Kidney capillary endothelial cell (primary cell): ENCODE measurements at places on chromosomes 4 and X.
A peak's percentile ranks its signal among the peaks of the same experiment; 100 is the strongest.

DNA sequence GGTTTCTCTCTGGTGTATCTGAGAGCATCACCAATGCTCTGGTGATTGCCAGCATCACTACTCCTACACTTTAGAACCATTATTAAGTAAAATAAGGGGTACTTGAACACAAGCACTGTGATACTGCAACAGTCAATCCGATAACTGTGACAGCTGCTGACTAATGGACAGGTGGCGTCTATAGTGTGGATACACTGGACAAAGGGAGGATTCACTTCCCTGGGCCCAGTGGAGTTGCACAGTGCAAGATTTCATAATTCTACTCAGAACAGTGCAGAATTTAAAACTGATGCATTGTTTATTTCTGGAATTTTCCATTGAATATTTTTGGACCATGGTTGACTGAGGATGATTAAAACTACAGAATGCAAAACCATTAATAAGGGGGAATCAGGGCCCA, 97.8 kb downstream of the SHROOM3 start:
- DNase-seq: no peak

- DNase-seq: no peak
These were observed 55.5 kb downstream of the SMIM20 start for GRCh38 chr4:25969374-25970155.

GRCh38 chr4:39051492-39051891, 10.5 kb upstream of the KLHL5 start:
- no peak for DNase-seq

- no peak for DNase-seq
These were observed 13.9 kb downstream of the ALB start for GRCh38 chr4:73417973-73418372.

GRCh38 chr4:71456841-71457240, 118.0 kb downstream of the SLC4A4 start:
- DNase-seq: peak; percentile 4

DNA sequence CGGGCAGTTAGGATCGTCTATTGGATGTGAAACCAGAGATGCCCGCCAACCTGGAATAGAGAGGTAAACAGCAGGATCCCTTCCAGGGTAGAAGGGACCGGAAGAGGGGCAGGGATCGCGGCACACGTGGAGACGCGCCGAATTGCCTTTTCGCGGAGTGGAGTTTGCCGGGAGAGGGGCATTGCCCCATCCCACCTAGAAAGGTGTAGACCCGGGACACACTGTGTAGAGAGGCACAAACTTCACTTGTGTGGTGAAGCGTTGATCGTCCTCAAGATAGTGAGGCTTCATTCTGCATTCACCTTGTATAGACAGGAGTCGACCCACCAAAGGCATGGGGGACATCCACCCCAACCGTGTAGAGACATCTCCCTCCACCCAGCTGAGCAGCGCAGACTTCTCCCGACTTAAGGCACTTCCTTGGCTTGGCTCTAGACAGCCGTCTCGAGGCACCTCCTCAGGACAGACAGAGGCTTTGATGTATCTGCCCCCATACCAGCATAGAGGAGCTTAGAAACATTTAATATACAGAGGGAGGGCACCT, 410 bp downstream of the GNL3L start:
- DNase-seq: no peak

- DNase-seq: no peak
These were observed 9.7 kb downstream of the SMIM10 start for GRCh38 chrX:135000516-135000915.

- DNase-seq: no peak
These were observed 30.9 kb upstream of the DDX3X start for GRCh38 chrX:41303013-41303412.

DNA sequence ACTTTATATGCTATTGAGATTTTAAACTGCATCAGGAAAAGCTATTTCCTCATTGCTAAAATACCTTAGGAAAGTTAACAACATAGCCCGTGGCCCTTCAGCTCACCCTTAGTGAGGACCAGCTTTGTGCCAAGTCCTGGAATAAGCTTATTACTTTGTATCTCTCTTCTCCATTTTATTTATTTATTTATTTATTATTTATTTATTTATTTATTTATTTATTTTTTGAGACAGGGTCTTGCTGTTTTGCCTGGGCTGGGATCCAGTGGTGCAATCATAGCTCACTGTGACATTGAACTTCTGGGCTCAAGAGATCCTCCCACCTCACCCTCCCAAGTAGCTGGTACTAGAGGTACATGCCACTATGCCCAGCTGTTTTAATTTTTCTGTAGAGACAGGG, 6.3 kb downstream of the RHOXF1 start:
- DNase-seq: no peak

GRCh38 chr4:26441102-26441501, 49.2 kb downstream of the CCKAR start:
- DNase-seq: no peak

DNA sequence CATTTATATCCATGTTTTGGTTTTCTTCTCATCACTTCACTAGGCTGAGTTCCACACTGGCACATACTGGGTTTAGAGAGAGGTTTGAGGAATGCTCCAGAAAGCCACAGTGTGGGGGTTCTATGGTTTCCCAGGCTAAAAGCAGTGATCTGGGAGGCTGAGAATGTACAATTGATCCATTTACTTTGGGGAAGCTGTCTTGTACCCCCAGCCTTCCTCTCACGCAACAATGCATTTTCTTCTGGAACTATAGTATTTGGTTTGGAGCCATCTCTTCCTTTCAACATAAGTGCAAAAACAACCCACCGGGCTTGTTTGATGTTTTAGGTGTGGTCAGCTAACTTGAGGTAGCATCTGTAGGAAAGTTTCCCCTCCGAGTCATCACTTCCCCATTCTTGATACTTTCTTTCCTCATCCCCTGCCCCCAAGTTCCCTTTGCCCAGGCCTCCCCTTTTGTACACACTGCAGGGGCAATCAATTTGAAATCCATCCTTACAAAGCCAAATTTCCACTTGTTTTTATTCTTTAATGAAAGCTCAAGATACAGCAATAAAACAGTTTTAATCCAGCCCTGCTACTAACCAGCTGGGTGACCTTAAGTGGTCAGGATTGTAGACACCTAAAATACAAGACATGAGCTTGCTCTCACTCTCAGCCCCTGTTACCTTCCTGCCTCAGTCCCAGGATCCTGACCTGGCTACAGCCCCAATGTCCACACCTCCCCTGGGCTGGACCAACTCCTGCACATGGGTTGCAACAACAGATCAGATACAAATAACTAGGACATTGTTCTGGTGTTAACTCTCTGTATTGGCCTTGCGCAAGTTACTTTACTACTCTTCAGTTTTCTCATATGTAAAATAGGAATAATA, 109.2 kb downstream of the FHDC1 start:
- no peak for DNase-seq

DNA sequence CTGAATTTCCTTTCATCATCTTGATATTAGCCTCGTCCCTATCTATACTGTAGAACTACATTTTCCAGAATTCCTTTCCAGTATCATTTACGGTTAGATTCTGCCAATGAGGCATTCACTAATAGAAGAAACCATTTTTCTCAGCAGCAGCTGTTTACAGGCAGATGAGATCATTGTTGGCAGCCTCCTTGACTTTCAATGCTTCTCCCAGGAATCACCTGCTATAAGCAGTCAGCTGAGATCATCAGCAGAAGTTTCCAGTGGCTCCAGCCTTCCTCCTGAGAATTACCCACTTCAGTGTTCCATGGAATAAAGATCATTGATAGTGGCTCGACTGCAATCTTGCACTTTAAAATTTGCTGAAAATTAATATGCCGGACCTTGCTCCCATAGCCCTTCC, 157.3 kb upstream of the TET2 start:
- DNase-seq: no peak

DNA sequence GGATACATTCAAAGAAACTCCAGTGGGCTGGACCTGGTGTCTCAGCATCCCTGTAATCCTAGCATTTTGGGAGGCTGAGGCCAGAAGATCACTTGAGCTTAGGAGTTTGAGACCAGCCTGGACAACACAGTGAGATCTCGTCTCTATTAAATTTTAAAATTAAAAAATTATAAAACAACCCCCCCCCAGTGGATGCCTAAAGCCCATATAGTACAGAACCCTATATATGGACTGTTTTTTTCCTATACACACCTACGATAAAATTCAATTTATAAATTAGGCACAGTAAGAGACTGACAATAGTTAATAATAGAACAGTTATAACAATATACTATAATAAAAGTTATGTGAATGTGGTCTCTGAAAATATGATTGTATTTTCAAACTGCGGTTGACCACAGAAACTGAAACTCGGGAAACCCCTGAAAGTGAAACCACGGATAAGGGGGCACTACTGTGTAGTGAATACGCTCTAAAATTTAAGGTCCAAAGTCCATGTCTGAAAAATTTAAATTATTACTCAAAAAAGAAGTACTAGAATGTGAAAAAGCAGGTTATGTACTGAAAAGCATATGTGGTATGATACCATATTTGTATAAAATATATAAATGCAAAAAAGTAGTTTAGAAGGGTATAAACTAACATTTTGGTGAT, 2.0 kb downstream of the SMIM14 start:
- DNase-seq: no peak

- DNase-seq: peak; percentile 59
These were observed 35.1 kb downstream of the ENPEP start for GRCh38 chr4:110510955-110511544.

DNA sequence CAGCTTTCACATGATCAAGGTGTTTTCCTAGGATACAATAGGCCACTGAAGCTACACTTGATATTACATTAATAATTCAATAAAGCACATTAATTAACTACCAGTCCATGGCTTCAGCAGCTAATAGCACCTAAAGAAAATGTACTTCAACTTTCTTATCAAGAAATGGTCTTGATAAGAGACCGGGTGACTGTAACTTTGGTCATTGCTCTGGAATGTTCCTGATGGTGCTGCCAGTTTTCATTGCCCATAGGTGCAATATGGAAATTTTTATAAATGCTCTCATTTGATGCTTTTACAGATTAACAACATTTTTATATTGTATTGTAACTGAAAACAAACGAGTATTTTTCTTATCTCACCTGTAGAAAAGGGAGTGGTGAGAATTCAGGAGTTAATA, 165.4 kb downstream of the SHROOM3 start:
- no peak for DNase-seq

GRCh38 chr4:110867981-110868720, 245.3 kb upstream of the PITX2 start:
- DNase-seq: no peak

GRCh38 chrX:1213971-1214370, 1.5 kb upstream of the CRLF2 start:
- no peak for DNase-seq

GRCh38 chr4:16203083-16203482, 23.2 kb downstream of the TAPT1 start:
- no peak for DNase-seq

GRCh38 chr4:184895012-184895695, 69.4 kb upstream of the ACSL1 start:
- DNase-seq: no peak

DNA sequence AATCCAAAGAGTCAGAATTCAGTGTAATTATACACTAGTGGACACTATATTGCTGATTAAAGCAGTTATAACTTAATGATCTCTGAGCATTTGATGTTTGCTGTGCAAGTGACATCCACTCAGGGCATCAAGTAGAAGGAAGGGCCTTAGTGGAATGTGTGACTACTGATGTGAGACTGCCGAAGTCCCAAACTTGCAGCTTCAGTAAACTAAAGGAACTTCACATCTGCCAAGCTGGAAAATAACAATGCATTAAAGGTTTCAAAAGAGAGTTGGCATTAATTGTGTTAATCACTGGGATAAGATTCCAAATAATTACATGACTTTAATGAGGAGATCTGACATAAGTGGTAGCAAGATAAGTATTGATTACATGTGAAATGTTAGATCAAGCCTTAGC, 52.5 kb upstream of the SLC25A4 start:
- DNase-seq: no peak

GRCh38 chr4:101135371-101136010, 211.8 kb downstream of the PPP3CA start:
- no peak for DNase-seq

DNA sequence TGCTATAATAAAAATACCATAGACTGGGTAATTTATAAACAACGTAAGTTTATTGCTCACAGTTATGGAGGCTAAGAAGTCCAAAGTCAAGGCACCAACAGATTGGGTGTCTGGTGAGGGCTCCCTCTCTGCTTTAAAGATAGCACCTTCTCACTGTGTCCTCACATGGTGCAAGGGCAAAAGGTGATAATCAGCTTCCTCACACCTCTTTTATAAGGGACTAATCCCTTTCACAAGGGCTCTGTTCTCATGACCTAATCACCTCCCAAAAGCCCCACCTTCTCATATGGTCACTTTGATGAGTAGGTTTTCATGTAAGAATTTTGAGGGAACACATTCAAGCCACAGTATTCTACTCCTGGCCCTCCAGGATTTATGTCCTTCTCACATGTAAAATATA, 641.7 kb upstream of the ATOH1 start:
- DNase-seq: no peak

DNA sequence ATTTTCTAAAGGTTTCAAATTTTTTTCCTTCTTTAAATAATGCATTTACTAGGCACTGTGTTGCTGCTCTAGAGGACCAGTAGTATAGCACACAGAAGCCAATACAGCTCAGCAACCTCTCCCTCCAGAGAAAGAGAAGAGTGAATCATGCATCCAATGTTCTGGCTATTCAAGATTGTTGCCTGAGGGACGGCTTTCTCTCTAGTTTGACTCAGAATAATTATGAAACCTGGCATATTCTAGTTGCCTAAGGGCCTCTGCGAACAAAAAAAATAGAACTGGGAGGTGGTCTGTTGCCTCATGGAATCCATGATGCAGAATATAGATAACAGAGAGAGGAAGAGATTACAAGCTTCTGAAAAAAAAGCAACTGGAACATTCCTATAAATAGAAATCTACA, 1233.3 kb upstream of the PABPC4L start:
- no peak for DNase-seq
